ENCODE measurements at places on chromosomes 6 and 20.

- DNase-seq: no peak
These were observed 236.3 kb downstream of the BCAS1 start for GRCh38 chr20:53834062-53834442.

- DNase-seq: no peak
These were observed 63.4 kb downstream of the RREB1 start for GRCh38 chr6:7171119-7171518.

DNA sequence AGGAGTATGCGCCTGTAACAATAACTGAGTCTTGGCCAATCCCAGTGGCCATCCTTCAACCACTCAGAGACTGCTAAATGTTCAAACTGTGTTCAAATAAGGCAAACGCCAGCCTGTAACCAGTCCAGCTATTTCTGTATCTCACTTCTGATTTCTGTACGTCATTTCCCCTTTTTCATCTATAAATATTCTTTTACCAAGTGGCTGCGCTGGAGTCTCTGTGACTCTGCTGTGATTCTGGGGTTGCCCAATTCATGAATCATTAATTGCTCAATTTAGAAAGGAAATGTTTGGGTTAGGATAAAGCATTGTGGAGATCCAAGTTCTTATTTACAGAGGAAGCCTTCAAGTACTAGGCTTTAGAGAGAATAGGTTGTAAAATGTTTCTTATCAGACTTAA is 89.8 kb upstream of the UST start:
- no peak for DNase-seq

DNA sequence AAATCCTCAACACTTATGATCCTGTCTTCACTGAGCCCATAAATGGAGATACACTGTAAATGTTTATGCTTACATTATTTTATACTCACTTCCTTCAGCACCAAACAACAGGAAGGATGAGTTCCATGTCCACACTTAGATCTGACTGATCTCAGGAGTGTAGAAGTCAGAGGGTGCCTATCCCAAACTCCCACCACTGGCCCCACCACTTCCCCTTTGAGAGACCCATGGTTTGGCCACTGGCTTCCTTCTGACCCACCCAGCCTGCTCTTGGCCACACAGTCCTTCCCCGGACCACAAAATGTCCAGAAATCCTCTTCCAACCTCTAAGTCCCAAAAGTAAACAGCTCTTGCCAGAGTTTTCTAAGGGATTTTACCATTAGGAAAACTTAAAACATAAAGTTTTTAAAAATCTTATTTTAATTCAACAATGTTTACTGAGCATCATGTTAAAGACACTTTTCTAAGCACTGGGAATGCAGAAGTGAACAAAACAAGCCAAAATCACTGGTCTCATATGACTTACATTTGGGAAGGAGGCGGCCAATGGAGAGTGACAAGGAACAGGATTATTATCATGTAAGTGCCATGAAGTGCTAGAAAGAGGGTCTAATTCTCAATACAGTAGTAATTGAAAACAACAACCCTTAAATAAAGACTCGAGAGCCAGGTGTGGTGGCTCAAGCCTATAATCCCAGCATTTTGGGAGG is 103.8 kb downstream of the NRSN1 start:
- no peak for DNase-seq

DNA sequence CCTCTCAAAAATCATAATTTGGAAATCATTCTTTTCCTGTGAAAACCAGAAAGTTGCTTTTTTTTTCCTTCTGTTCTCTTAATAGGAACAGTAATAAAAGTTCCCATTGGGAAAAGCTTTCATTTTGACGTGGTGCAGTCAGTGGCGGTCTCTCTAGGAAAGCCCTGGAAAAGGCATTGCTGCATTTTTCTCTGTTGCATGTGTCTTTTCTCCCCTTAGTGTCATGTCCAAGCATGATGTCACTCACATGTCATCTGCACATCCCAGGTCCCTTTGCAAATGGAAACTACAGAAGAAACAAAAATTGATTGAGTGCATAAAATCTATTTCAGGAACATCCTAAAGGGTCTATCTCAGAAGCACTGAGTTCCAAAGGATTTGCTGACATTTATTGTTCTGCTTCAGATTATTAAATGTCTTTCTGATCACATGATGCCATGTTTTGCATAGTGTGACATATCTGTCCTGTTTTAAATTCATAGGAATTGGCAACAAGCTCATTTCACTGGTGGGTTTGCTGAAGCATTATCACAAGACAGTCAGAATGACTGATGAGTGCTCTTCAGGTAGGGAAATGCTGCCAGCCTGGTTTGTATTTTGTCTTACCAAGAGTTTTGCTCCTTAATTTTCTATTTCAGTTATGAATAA is 208.7 kb downstream of the SOX4 start:
- no peak for DNase-seq

- DNase-seq: peak; percentile 29
These were observed 121.1 kb downstream of the TRIM27 start for GRCh38 chr6:28802417-28803336.

- DNase-seq: peak; percentile 26
These were observed 77.1 kb downstream of the LMBRD1 start for GRCh38 chr6:69719602-69720193.
